ENCODE measurements at places on chromosomes 6 and 20. TPM values are rescaled to one million over a fixed set of nuclear protein-coding genes. Genes with fewer than 3 reads are reported as not detected.

DNA sequence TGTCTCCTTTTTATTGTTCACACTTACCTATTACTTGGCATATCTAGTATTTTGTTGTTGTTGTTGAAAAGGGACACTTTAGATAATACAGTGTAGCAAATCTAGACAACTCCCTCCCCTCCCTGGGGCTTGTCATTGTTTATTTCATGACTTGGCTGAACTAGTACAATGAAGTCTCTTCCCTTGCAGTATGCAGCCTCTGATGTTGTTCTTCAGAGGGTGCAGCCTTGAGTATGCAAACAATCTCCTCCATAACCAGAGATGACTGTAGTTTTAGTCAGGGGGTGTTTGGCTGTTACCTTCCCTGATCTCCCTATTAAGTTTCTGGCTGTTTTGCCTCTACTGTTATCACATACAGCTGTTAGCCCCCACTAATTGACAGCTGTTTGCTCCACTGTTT, 315.4 kb upstream of the RUNX2 start:
- DNase-seq, result no peak

The CCN6 gene
- not detected for total RNA-seq

GRCh38 chr20:36320261-36320897, 14.2 kb downstream of the DLGAP4 start:
- DNase-seq, result no peak

DNA sequence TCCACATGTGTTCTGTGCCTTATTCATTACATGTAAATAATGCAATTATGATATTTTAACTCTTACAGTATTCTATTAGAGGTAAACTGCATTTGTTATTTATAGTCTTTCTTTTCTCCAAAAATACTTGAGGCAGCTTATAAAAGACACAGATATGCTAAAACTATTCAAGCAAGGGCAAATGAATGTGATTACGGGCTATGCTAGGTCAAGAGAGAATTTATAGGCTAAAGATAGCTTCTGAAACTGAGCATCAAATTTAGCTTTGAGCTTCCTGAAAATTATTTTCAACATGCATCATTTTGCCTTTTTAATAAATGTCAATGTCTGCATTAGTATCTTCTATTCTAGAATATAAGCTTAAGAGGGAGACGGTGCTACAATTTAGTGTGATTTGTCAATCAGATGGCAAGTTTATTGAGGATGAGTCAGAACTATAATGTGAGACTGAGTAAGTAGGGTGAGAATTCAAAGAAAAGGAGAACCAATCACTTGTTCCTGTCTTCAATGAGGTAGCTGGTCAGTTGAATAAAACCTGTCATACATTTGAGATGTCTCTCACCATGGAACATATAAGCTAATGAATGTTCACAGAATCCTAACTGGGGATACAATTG, 669.4 kb upstream of the CITED2 start:
- DNase-seq, result no peak

The MCCD1 gene
- not detected for total RNA-seq

The TBXT gene
- not detected for total RNA-seq

The FAM217A gene
- total RNA-seq, result not detected

- DNase-seq, result no peak
Measured at GRCh38 chr6:43339168-43339567, 30.3 kb downstream of the ZNF318 start.

DNA sequence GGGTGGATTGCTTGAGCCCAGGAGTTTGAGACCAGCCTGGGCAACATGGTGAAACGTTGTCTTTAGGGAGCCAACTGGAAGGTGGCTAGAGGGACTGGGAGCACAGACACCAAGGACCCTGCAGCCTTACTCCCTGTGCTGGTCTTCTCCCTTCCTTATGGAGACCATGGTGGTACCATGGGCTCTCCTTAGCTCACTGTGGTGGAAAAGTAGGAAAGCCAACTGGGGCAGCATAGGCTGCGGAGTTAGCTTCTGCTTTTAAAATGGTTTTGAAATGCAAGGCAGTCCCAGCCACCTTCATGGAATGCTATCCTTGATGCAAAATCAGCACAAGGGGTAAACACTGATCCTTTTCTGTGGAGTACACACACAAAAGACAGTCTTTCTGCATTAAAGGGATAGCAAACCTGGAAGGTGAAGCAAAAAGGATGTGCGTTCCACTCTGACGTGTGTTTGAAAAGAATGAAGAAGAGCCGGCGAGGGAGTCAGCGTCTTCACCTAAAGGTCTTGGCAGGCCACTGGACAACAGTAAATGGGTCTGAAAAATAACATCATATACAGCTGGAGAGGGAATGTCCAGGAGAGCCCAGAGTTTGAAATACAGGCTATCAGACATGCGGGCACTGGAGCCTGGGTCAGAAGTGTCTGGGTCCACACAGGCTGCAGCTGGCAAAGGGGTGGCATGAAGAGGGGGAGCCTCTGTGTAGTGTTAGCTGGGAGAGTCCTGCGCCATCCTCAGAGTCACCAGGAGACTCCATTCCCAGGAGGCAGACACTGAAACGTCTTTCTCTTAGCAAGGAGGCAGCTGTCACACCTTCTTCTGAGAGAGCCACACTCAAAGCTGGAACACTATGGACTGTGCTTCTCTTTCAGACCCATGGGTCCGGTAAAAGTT, 58.5 kb downstream of the GPR6 start:
- no peak for DNase-seq

DNA sequence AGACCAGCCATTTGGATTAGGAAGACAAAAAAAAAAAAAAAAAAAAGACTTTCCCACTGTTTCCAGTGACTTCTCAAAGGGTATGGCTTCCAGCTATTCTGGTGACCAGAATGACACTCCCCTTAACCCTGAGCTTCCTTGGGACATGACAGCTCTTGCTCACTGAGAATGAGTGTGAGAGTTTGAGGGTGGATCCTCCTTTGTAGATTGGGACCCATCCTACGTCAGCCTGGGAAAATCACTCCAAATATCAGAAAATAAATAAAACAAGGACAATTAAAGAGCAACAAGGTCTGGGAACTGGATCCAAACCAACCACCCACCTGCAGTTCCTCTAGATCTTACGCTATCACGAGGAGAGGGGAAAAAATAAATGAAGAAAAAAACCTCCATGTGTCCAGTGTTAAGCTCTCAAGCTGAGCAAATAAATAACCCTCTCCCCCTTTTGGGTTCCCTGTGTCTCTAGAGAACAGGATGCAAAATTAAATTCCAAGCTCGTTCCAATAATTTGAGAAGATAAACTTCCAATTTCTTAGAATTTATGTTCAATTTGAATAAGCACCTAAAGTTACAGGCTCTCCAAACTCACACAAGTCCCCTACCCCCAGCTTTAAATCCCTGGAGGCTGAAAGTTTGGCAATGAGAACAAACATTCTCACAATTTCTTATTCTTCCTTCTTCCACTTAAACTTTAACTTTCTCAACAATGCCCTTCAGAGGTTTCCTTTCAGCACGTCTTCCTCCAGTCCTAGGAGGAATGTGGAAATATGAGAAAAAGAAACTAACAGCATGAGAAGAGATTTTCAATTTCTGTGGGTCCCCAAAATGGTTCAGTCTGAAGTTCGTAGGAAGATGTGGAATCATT, 170.2 kb downstream of the MTFR2 start:
- no peak for DNase-seq

- DNase-seq, result no peak
Measured at GRCh38 chr6:120282005-120282404, 932.4 kb upstream of the MAN1A1 start.

DNA sequence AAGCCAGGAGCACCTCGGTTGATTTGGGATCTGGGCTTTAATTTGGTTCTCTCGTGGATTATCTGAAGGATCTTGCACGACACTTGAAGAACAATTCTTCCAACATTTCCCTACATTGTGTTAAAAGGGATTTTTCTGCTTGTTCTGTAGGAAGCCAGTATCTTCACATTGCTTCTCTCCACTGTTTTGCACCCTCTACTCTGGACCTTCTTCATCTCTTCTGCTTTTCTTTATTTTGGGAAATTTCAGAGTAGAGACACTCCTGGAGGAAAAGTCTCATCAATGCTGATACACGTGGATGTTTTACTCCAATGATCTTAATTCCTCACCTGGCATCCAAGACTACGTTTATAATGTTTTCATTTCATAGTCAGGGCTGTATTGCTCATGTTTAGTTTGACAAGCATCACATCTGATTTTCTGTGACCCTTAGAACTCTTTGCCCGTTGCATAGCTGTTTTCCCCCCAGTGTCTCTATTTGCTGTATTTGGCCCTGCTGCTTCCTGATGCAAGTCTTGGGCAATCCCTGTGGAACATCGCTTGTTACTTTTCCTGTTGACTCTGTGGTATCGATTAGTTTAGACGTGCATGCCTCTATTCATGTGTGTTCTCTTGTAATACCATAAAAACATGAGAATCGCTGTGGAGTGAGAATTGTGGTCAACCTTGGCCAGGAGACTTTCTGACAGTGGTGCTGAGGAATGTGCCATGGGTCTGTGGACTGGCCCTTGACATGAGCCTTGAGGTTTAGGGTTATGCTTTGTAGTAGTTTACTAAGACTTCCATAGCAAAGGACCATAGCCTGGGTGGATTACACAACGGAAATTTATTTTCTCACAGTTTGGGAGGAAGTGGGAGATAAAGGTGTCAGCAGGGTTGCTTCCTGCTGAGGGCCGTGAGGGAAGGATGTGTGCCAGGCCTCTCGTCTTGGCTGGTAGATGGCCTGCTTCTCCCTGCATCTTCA, 12.5 kb downstream of the PLCB1 start:
- DNase-seq, result no peak

GRCh38 chr6:89242574-89243330, 25.6 kb upstream of the GABRR1 start:
- DNase-seq, result no peak

- DNase-seq, result peak; percentile 40
Measured at GRCh38 chr20:2822073-2822472, 5.9 kb downstream of the TMEM239 start.

DNA sequence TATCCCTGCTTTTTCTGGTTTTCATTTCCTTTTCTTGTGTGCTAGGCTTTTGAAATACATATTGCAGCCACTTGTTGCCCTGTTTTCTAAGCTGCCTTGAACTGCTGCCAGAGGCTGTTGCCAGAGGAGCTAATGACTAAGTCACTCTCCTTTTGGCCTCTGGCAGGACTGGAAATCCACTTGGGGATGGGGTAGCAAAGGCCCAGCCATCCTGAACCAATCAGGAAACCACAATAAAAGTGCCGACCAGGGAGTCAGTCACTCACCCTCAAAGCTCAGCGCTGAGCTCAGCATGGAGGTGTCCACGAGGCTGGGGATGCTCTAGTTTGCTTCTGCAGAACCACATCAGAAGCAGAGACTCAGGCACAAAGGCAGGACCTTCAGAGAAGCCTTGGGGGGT, 813.0 kb downstream of the DHX35 start:
- no peak for DNase-seq

The KIAA0408 gene
- 2.3 TPM for total RNA-seq

- no peak for DNase-seq
Measured at GRCh38 chr6:15487262-15487661, 175.6 kb downstream of the DTNBP1 start.

The NHLRC1 gene
- total RNA-seq, result 0.48 TPM

- DNase-seq, result no peak
Measured at GRCh38 chr6:157831424-157832249, 8.6 kb downstream of the SNX9 start.

The SFTA2 gene
- total RNA-seq, result not detected

DNA sequence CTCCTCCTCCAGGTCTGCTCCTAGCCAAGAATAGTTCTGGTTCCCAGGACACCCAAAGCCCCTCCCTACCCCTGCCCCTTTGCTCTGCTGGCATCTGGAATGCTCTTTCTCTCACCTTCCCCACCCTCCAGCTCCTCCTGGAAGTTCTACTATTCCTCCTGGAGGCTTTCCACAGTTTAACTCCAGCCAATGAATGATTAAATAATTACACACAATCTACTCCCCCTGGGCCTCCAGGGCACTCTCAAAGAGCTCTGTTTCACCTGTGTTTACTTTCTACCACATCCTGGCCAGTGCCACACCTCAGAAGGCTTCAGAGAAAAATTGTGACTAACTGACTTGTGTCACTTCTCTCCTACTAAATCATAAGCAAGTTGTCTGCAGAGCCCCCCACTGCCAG, 36.2 kb downstream of the GCM1 start:
- DNase-seq, result no peak

- no peak for DNase-seq
Measured at GRCh38 chr6:133977983-133978895, 25.2 kb downstream of the TBPL1 start.

The EPB41L1 gene
- total RNA-seq, result 2.0 TPM

The C20orf144 gene
- total RNA-seq, result 0.26 TPM

DNA sequence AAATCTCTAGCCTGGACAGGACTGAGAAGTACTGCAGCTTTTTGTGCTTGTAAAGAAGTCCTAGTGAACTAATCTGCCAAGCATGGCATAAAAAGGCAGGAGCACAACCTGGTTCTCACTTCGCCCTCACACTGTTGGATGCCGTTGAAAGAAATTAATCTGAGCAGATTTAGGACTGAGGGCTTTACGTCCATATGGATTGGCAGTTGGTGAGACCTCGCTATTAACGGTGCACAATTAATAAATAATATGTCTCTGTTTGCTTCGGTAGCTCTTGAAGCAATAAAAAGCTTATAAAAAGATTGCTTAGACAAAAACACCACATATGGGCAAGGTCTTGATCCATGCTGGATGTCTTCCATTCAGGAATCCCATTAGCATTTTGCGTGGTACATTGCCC, 185.6 kb upstream of the EPHA7 start:
- DNase-seq, result no peak

The RNF114 gene
- 95.7 TPM for total RNA-seq

DNA sequence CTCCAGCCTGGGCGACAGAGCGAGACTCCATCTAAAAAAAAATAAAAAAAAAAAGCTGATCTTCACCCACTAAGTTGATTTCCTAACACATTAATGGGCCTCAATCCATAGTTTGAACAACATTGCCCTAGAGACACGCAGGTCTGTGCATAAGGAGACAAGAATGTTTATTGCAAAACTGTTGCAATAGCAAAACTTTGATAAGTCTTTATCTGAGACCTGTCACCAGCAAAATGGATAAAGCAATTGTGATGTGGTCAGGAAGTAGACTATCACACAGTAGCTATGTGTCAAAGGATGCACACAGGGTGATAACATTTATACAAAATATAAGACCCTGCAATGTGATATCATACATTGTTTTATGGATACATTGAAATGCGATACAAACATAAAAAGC, 4.2 kb upstream of the ITPR3 start:
- no peak for DNase-seq

DNA sequence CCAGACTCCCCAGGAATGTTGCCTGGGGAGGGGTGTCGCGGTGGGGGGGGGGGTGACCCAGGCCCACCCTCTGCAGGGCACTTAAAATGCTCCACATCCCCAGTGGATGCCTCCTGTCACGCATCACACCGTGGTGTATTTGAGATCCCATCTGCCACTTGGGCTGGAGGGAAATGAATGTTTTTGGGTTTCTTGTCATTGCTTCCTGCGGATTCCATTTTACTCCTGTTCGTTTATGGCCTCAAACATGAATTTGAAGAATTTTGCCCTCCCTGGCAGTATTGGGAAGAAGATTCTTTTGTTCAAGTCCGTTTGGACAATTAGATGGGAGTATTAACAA, 544 bp upstream of the KHDC1 start:
- DNase-seq, result no peak

Data from T-cell (primary cell).